Smooth muscle cell of the brain vasculature (primary cell): ENCODE measurements at places on chromosomes 6 and 20.

- DNase-seq: no peak
Measured at GRCh38 chr6:49463612-49463967, 420 bp downstream of the CENPQ start.

GRCh38 chr6:25692472-25692871, 40.5 kb downstream of the SCGN start:
- no peak for DNase-seq

GRCh38 chr6:45421709-45422502, 44.2 kb upstream of the SUPT3H start:
- DNase-seq: no peak

- no peak for DNase-seq
Measured at GRCh38 chr6:14108571-14109410, 8.8 kb upstream of the CD83 start.

DNA sequence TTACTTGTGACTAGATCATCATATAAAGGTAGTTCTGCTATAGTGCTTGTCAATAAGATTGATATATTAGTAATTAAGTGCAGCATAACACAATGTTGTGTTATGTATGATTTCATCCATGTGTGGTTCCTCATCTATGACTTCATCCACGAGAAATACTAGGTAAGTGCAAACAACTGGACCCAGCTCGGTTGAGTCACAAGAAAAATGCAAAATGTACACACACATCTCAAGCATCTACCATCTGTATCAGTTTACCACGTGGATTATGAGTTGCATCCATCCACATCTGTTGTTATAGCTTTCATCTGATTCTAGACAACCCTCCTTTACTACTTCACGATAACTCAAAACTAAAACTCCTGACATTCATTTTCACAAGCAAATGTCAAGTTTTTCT, 517.0 kb upstream of the CITED2 start:
- no peak for DNase-seq

- peak; percentile 82 for DNase-seq
Measured at GRCh38 chr20:4835244-4836177, 113.8 kb downstream of the PRND start.

DNA sequence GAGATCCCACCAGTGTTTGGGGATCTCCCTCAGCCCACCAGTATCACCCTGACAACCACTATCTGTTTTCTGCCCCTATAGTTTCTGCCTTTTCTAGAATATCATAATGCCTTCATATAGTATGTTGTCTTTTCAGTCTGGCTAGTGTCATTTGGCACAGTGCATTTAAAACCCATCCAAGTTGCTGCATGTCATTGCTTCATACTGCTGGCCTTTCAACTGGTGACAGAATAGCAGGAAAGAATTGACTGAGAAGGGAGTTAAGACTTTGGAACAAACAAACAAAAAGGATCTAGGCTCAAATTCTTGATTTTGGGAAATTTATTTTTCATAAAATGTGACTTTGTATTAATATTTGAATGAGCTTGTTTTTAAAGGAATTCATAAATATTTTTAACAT, 4.5 kb downstream of the LMBRD1 start:
- no peak for DNase-seq

- no peak for DNase-seq
Measured at GRCh38 chr6:169287675-169288074, 34.0 kb upstream of the THBS2 start.

GRCh38 chr6:144362042-144363018, 77.2 kb downstream of the UTRN start:
- DNase-seq: no peak

GRCh38 chr20:36315545-36316351, 9.6 kb downstream of the DLGAP4 start:
- no peak for DNase-seq

- DNase-seq: no peak
Measured at GRCh38 chr20:59788196-59788735, 145.2 kb downstream of the SYCP2 start.

DNA sequence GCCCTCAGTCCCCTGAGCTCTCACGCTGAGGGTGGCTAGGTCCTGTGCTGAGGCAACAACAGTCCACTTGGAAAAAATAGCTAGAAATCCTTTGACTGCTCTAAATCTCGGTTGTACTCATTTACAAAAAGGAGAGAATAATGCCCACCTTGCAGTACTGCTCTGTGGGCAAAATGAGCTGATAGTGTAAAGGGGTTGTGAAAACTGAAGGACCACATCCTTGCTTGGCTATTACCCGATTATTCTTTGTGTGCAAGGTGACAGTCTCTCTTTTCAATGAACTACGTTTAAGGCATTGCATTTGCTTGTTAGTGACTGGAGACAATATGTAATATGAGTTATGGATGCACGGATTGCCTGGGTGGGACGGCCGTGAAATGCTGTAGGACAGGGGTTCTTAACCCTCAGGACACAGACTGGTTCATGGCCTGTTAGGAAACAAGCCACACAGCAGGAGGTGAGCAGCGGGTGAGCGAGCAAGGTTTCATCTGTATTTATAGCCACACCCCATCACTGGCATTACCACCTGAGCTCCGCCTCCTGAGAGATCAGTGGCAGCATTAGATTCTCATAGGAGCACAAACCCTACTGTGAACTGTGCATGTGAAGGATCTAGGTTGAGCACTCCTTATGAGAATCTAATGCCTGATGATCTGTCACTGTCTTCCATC, 14.6 kb downstream of the SAMD3 start:
- DNase-seq: no peak

GRCh38 chr6:46129291-46129628, 529 bp upstream of the ENPP4 start:
- DNase-seq: no peak

GRCh38 chr20:62266340-62266739, 28.0 kb downstream of the OSBPL2 start:
- DNase-seq: no peak

- no peak for DNase-seq
Measured at GRCh38 chr6:131282365-131282764, 147.1 kb downstream of the AKAP7 start.

DNA sequence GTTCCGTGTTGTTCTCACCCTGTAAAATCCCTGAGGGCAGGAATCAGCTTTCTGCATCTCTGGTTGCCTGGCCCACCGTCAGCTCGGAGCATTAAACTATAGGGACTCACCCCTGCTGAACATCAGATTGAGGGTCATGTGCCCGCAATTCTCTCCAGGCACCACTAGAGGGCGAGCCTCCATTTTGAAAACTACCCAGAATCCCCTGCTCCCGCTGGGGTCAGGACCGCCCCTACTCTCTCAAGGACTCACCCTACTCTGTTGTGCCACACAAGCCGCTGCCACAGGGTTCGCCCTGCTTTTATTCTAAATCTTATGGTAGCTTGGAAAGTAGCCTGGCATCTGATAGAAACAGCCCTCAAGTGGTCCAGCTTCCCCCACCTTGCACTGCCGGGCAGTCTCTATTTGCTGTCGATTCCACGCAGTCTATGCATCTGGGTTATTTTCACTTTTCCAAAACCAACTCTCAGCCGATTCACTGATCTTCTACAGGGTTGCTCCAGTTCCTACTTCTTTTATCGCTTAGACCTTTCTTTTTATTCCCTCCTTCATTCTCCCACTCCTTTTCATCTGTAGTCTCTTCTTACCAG, 244.1 kb upstream of the QKI start:
- no peak for DNase-seq

GRCh38 chr6:155219858-155220301, 43.9 kb upstream of the CLDN20 start:
- DNase-seq: no peak
